Colonic mucosa (tissue), 4 donors: ENCODE measurements at places on chromosomes 7 and 10.

- no peak for DNase-seq
These were observed 218.0 kb downstream of the WDR37 start for GRCh38 chr10:1274111-1274661.

DNA sequence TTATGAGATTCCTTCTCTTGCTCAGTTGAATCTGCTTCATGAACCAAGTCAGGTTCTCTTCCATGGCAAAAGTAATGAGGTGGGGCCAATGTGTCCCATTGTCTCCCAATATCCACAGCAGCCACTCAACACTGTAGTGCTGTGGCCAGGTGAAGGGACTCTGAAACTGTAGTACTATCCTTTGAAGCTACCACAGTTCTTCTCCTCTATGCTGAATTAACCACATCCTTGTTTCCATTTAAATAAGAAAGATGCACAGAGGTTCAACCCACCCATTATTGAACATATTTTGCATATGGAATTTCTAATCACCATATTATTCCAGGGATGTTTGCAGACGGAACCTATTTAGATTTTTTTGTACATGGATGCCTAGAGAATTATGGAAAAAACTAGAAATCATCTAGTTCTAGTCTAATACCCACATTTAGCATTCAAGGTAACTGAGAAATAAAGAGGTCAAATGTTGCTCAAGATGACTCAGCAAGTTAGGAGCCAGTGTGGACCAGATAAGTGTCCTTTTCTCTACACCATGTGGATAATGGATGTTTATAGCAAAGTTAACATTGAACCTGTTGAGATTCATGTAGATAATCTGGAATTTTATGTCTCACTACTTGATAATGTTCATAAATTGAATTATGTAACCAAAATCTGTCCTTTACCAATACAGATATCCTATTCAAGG is 64.5 kb downstream of the LRRTM3 start:
- no peak for DNase-seq

GRCh38 chr7:33614357-33615117 is 290.8 kb upstream of the BMPER start:
- no peak for DNase-seq

DNA sequence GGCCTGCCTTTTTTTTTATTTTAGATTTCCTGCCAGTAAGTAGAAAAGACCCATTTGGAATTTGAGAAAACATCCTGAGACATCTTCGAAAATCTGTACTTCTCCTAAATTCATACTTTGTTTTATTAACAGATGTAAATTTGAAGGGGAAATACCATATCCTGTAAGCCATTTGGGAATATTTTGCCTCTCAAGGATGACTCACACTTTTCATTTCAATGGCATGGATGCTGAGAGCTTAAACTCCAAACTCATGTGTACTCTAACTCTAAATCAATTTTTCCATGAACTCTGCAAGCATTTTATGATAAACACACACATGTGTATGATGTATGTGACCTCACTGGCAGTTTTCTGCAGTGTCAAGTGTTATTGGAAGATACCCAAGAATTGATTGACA is 89.0 kb downstream of the SEMA3A start:
- no peak for DNase-seq

DNA sequence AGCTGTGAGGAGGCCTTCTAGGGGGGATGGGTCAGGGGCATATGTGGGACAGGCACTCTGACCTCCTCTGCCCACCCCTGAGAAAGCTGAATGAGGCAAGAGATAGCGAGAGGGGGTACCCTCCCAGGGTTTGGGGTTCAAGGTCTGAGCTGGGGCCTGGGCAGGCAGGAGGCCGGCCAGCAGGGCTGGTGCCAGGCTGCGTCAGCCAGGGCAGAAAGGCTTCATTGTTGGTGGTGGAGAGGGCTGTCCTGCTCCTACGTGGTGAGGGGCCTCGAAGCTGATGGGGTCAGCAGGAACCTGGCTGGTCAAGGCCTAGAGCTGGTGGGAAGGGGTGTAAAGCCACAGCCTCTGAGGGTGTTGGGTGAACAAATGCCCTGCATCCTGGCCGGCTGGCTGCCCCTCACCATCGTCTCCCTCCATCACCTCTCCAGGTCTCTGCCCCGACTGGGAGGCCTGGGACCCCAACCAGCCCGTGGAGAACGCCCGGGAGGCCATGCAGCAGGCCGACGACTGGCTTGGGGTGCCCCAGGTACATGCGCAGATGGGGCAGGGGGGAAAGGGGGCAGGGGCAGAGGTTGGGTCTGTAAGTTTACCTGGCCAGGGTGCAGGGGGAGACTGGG is 6.6 kb downstream of the FLNC start:
- no peak for DNase-seq
